PC-3 (cell line): ENCODE measurements at places on chromosomes 5 and 9. TPM values are rescaled to one million over a fixed set of nuclear protein-coding genes. Genes with fewer than 3 reads are reported as not detected.

Gene SLC6A18
- not detected in 2 replicates for total RNA-seq

Gene PCDHGB2
- 1.4 and 2.2 TPM in 2 replicates for total RNA-seq

DNA sequence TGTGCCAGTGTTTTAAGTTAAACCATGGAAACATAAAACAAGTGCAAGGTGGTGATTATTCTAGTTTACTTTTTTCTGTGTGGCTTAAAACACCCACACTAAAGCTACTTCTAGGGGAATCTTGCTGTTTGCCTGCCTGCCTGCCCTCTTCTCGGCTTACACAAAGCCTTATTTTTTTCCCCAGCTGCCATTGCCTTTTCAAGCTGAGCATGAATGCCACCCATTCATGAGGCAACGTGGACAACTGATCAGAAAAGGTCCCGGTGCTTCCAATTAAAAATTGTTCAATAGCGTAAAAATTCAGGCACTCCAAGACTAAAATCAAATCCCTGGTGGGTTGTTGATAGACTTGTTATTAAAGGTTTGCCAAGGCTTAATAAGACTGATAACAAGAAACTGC is 401.4 kb downstream of the TMEM161B start:
- no peaks in the 10 kb centered on the region for H3K36me3 ChIP-seq
- no peak for DNase-seq
- no peak overlapping the region for H3K4me3 ChIP-seq
- no peaks in the 10 kb centered on the region for H3K4me1 ChIP-seq

Gene RFX3
- total RNA-seq = 2.3 and 4.5 TPM in 2 replicates
